ENCODE measurements at places on chromosomes 12 and 14. TPM values are rescaled to one million over a fixed set of nuclear protein-coding genes. Genes with fewer than 3 reads are reported as not detected.

PWP1 gene
- 91.9 TPM for total RNA-seq

OTUB2 gene
- 3.7 TPM for total RNA-seq

MYF6 gene
- not detected for total RNA-seq

LRR1 gene
- 52.7 TPM for total RNA-seq

CCDC38 gene
- 0.09 TPM for total RNA-seq

IAPP gene
- total RNA-seq, result not detected

ESR2 gene
- 0.09 TPM for total RNA-seq

FSCB gene
- total RNA-seq, result not detected

PIWIL1 gene
- total RNA-seq, result not detected

SYT10 gene
- not detected for total RNA-seq

CLEC4C gene
- total RNA-seq, result not detected

RFX4 gene
- total RNA-seq, result not detected

NRIP2 gene
- total RNA-seq, result not detected

FOXA1 gene
- 9.1 TPM for total RNA-seq

NANOG gene
- total RNA-seq, result not detected

CCDC177 gene
- 0.02 TPM for total RNA-seq

SIRT4 gene
- 0.64 TPM for total RNA-seq

PYGL gene
- total RNA-seq, result 162 TPM

KRT85 gene
- total RNA-seq, result not detected

GPRC5D gene
- 0.22 TPM for total RNA-seq

GPX2 gene
- total RNA-seq, result 195 TPM

NEDD8 gene
- total RNA-seq, result 438 TPM
